Pons (tissue), 1 donor: ENCODE measurements at places on chromosomes 4 and X.

- DNase-seq: no peak
These were observed 35.7 kb upstream of the GABRQ start for GRCh38 chrX:152601848-152602616.

DNA sequence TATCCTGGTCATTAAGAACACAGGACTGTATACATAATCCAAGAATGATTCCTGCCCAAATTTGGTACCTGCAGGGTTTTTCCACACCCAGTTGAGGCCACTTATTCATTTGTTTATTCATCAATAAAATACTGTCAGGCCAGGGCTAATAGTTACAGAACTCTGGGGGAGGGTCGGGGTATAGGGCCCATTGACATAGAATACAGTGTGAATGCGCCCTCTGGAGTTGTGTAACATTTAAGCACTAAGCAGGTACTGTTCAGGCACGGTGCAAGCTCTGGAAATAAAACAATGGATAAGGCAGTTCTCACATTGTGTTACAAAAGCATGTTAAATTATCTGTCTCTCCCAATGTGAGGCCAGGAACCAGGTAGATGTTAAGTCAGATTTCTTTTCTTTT, 30.8 kb upstream of the LRBA start:
- no peak for DNase-seq

DNA sequence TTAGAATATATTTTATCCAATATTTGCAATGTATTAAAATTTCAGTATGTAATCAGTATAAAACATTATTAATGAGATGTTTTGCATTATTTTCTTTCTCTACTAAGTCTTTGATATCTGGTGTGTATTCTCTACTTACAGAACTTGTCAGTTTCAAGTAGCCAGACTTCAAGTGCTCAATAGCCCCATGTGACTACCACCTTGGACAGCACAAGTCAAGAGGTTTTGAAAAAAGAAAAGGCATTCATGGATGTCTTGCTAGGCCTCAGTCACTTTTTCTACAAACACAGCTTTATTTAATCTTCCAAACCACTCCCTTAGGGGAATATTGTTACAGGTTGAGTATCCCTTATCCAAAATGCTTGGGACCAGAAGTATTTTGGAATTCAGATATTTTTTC, 189.4 kb downstream of the QDPR start:
- no peak for DNase-seq

DNA sequence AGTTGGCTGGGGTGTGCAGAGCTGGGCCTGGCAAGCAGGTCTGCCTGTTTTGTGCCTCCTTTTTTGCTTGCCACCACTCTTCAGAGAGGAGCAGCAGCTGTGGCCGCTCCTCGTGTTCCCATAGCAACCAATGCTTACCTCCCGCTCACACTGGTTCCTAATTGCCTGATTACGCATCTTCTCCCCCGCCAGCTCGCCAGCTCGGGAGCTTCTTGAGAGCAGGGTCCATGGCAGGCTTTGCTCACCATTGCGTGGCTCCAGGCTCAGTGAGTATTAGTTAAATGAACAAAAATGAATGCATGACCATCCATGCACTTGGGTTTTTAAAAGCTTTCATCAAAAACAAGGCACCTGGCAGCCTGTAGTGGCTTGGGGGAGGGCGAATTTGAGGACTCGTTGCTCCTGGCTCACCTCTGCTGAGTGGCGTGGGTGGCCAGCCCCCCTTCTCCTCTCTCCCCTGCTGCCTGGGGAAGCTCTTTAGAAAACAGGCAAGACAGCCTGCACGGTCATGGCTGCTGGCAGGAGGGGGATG, 14.2 kb upstream of the PJA1 start:
- DNase-seq: no peak

DNA sequence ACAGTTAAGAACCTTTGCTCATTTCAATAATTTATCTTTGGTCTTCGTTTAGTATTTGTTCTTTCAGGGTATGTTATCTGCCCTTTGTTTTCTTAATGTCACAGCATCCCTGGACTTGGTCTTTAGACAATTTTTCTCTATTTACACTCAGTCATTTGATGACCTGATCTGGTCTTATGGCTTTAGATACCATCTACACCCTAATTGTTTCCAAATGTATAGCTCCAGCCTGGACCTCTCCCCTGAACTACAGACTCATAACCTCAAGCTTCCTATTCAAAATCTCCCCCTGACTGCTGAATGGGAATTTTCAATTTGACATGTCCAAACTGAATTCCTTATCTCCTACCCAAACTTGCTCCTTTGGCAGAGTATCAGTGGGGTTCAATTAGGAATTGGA, 3.7 kb upstream of the SUPT20HL2 start:
- no peak for DNase-seq

DNA sequence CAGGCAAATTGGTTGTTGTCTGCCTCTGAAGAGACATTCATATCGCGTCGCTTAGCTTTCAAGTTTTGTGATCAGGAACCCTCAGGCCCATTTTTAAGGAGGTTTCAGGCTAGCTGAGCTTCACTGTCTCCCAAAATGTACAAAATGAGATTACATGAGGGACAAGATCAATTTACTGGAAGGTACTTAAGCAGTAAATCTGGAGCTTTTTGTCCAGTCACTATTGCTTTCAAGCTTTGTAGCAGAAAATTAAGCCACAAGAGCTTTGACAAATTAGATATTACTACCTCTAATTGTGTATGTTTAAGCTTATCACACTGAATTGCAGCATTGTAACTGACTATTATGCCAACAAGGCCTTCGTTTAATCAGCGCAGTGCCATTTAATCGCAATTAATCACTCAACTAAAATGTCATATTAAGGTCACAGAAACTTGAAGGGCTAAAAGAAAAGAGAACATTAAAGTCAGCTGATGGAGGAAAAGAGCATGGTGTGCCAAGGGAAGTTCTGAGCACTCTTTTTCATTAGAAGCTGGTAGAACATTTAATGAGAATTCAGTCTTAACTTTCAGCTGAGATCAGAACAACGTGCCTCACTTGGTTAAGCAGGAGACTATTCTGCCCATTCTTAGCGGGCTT, 353.0 kb downstream of the FBXO8 start:
- DNase-seq: no peak

GRCh38 chr4:244471-244870, 60.8 kb downstream of the ZNF732 start:
- peak; percentile 62 for DNase-seq
